ENCODE measurements at places on chromosomes 3 and 15. TPM values are rescaled to one million over a fixed set of nuclear protein-coding genes. Genes with fewer than 3 reads are reported as not detected.

Gene SLC2A2
- total RNA-seq: not detected

Gene CKMT1A
- total RNA-seq: not detected

Gene RTP1
- 0.16 TPM for total RNA-seq

Gene TM4SF1
- 213 TPM for total RNA-seq

Gene DAZL
- total RNA-seq: not detected

- no peak for DNase-seq
Measured at GRCh38 chr3:45134758-45135521, 11.2 kb downstream of the CDCP1 start.

GRCh38 chr15:81529481-81529880 lies 155.5 kb upstream of the TMC3 start:
- no peak for DNase-seq

DNA sequence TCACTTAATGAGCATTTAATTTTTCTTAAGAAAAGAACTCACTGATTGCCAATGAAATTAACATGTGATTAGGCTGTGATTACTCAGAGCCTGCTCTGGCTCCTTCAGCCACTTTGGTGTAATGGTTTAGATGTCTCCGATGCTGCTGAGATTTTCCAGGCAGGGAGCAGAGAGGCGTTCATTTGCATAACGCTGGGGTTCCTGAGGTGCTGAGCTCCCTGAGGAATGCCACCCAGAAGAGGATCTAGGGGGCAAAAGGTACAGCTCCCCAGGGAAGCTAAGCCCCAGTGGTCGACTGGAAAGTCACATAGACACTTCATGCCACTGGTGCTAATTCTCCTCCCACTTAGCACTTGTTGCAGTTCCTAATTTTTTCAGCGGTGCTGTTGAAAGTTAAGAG lies 119.5 kb downstream of the USP13 start:
- no peak for DNase-seq

GRCh38 chr15:80749589-80749988 lies 29.6 kb upstream of the CEMIP start:
- DNase-seq: no peak

DNA sequence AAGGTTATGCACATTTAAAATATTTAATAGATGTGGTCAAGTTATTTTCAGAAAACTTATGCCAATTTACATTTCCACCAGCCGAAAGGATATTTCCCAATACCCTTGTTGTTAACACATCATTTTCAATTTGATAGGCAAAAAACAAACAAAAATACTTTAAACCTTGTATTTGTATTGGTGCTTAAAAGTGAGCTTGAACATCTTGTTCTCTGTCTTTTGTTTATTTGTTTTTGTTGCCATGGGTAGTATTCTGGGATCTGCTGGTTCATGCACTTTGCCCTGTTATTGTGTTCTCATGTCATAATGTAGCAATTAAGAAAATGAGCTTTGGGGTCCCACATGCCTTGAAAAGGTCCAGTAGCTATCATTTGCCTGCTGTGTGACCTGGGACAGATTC lies 191.4 kb downstream of the LRTM1 start:
- DNase-seq: no peak

DNA sequence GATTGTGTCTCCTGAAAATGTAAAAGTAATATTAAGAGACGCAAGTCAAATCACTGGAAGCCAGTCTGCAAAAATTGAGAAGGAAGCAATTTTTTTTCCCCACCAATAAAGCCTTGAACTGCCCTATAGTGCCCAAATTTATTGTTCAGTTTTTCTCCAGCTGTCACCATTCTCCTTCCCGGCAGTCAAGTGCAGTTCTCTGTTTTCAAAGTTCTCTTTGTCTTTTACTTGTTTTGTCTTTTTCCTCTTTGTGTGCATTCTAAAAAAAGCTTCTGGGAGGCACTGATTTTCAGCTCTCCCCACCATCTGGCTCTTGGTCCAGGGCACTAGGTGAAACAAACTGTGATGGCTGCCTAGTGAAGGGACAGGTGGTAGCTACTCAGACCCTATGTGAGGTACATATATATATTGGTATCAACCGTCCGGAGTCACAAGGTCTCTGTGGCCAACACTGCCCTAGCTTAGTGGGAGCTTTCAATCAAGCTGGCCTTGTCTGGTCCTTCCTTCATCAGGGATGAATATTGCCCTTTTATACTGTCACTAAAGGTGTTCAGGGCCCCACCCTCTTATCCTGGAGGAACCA lies 6.1 kb upstream of the CLRN1 start:
- DNase-seq: no peak

DNA sequence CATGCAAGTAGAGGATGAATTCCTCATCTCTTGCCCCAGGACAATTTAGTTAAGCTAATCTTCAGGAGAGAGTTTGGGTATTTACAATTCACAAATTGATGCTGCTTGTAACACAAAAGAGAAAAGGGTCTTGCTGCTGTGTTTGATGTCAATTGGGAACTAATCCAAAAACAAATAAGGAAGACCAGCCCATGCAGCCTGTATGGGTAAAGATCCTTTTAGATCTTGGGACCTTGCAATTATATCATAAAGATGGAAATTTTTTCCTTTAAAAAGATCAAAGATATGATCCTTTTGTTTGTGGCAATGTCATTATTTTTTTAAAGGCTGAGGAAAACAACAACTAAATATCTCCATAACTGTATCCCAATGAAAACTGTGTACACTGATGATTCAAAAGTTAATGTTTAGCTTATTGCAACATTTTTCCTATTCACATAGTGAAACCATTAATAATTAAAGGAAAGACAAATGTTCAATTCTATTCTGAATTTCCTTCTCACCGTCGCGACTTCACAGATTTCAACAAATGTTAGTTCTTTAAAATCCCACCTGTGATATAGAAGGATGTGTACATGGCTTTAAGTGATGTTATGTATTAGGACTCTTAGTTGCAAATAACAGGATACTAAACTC lies 40.2 kb downstream of the TMEM212 start:
- no peak for DNase-seq

DNA sequence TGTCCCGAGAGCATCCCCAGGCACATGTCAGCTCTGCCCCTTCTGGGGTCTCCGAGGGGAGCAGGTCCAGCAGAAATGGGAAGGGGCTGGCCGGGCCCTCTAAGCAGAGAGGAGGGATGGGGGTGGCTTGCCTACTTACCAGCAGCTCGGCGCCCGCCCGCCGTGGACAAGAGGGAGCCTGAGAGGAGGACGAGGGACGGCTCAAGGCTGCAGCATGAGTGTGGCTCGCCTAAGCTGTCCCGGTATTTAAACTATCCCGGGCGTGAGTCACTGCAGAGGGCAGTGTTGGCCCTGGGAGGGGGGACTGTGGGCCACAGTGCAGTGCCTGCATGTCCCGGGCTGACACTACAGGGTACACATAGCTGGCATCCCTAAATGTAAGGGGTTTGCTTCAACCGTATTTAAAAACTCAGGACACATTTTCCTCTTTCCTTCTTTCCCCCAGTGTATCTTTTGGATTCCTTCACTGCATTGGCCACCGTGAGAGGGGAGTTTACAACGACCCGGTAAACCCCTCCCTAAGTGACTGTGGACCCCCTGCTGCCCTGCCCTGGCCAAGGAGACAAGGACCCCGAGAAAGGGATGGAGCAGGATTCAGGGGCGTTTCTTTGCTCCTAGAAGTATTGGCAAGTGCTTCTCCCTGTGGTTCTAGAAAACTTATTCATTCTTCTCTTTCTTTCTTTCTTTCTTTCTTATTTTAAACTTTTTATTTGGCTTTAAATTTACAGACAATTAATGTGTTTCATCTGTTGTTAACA lies at the start of gene LRRC15:
TSS of gene LRRC15 (minus strand) at position 222 of the 758 bp plus-strand sequence. CDS start 8,700 bp downstream, outside the sequence.
- DNase-seq: no peak

DNA sequence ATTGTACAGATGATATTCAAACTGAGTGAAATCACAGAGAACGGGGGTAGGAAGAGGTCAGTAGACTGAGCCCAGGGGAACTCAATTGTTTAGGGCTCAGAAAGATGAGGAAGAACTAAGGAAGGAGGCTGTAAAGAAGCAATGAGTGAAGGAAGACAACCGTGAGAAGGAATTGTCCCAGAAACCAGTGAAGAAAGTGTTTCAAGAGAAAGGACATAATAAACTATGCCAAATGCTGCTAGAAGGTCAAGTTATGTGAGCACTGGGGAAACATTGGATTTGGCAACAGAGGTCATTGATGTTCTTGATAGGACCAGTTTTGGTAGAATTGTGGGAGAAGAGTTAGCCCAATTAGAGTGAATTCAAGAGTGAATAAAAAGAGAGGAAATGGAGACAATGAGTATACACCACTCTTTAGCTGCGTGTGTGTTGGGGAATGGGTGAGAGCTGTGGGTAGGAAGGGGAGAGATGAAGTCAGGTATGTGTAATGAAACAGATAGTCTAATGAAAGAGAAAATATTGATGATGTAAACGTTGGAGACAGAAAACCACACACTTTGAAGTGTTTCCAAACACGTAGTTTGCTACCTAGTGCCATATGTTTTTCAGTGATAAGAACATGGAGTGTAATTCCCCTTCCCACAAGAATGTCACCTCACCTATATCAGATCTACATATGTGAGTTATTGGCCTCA lies 42.5 kb upstream of the MME start:
- DNase-seq: no peak

DNA sequence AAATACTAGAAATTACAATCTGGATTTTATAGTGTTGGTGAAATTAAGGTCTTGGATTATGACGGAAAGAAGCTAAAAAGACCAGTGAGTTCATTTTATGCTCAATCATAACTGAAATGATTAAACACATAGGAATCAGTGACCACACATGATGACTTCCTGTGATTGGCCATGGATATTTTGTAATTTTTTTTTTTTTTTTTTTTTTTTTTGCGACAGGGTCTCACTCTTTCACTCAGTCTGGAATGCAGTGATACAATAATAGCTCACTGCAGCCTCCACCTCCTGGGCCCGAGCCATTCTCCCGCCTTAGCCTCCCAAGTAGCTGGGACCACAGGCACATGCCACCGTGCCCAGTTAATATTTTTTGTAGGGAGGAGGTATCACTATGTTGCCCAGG lies 47.4 kb downstream of the PAQR5 start:
- no peak for DNase-seq

DNA sequence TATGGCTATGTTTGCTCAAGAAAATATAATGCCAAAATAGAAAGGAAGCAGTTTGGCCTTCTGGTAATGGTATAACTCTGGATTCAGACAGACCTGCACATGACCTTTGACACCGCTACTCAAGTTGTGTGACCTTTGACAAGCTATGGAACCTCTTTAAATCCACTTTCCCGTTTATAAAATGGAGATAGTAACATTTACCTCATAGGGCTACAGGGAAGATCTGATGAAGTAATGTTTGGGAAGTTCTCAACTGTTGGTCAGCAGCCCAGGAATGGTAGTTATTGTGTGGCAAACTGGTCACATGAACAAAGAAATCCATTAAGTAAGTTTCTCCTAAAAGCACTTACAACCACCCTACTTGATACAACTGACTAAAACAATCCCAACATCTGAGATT lies 95.1 kb upstream of the PHLDB2 start:
- DNase-seq: no peak

GRCh38 chr3:49104052-49104426 lies 518 bp downstream of the QARS1 start:
- no peak for DNase-seq

Measured in aorta (tissue), 5 donors.